ENCODE measurements at places on chromosomes 12 and 14. TPM values are rescaled to one million over a fixed set of nuclear protein-coding genes. Genes with fewer than 3 reads are reported as not detected.
A peak's percentile ranks its signal among the peaks of the same experiment; 100 is the strongest.

The OR4K1 gene
- not detected for total RNA-seq

The B4GALNT3 gene
- total RNA-seq, result 1.1 TPM

The LRFN5 gene
- total RNA-seq, result not detected

The SALL2 gene
- 3.1 TPM for total RNA-seq

The GLIPR1L2 gene
- total RNA-seq, result 2.3 TPM

The NT5DC3 gene
- 5.0 TPM for total RNA-seq

- no peak overlapping the region for H3K4me3 ChIP-seq
- no peak for DNase-seq
- H3K4me1 ChIP-seq, result no peaks in the 10 kb centered on the region
- H3K36me3 ChIP-seq, result no peaks in the 10 kb centered on the region
Observed at GRCh38 chr12:76942267-76942666, 63.4 kb upstream of the CSRP2 start.

DNA sequence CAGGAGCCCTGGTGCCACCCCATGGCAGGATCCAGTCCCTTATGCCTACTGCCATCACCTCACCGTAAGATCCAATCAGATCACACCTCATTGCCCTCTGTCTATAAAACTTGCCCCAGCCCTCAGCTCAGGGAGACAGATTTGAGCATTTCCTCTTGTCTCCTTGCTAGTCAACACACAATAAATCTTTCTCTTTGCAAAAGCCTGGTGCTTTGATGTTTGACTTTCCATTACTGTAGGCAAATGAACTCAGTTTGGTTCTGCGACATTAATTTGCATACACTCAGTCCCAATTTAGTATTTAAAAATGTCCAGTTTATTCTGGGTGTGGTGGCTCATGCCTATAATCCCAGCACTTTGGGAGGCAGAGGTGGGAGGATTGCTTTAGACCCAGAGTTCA, 188.4 kb downstream of the AEBP2 start:
- DNase-seq, result no peak
- H3K36me3 ChIP-seq, result no peaks in the 10 kb centered on the region
- no peaks in the 10 kb centered on the region for H3K4me1 ChIP-seq
- H3K27me3 ChIP-seq, result no peaks in the 10 kb centered on the region
- H3K4me3 ChIP-seq, result no peak overlapping the region

GRCh38 chr12:17283563-17283962, 677.6 kb upstream of the LMO3 start:
- H3K4me3 ChIP-seq, result no peak overlapping the region
- H3K27ac ChIP-seq, result no peak overlapping the region
- H3K4me1 ChIP-seq, result no peaks in the 10 kb centered on the region

DNA sequence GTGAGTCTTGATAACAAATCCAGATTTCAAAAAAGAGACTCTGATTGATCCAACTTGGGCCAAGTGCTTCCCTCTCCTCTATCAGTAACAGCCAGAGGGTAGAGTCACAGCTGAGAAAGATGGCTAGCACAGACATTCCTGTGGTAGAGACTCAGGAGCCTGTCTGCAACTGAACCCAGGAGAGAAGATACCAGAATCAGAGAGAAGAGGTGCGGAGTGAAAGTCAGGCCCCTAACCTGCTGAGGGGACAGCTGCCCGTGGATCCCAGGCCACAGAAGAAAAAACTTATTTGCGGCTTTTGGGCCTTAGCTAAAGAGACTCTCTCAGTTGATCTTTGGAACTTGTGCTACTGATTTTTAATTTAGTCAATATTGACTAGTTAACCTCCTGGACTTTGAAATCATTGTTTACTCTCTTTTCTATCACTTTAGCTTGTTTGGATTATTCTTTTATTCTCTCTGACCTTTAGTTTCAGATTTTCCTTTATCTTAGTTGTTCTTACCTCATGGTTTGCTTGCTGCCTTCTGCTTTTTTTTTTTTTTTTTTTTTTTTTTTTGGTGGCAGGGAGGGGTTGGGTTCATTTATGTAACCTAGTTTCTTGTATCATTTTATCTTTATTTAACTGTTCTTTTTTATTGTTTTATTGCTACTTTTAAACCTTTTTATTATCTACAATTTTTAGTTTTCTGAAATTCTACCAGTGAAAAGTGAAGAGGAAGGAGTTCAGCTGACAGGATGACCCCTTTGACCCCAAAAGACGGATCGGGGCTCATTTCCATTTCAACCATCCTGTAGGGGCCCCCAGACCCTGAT, 154.9 kb upstream of the KRR1 start:
- DNase-seq, result no peak
- no peak overlapping the region for H3K4me3 ChIP-seq
- no peaks in the 10 kb centered on the region for H3K4me1 ChIP-seq
- no peak overlapping the region for H3K27ac ChIP-seq
- H3K27me3 ChIP-seq, result no peaks in the 10 kb centered on the region
- no peaks in the 10 kb centered on the region for H3K36me3 ChIP-seq

DNA sequence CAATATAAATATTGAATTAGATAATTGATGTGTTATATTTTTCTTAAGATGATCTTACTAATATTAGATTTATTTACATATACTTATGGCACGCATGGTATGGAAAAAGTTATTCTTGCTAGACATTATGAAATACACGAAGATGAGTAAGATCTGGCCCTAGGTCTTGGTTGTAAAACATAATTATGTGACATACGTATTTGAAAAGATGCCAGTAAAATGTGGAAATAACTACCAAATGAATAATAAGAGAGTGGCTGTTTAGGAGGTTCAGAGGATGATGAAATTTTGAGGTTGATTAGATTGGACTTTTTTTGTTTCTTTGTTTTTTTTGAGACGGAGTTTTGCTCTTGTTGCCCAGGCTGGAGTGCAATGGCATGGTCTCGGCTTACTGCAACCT, 41.3 kb downstream of the FANCM start:
- H3K27ac ChIP-seq, result no peak overlapping the region
- no peak overlapping the region for H3K4me3 ChIP-seq

- H3K27me3 ChIP-seq, result no peaks in the 10 kb centered on the region
- H3K27ac ChIP-seq, result no peak overlapping the region
- no peak for DNase-seq
- H3K36me3 ChIP-seq, result no peaks in the 10 kb centered on the region
- no peak overlapping the region for H3K4me3 ChIP-seq
Observed at GRCh38 chr14:42185718-42186117, 579.0 kb downstream of the LRFN5 start.

- H3K4me1 ChIP-seq, result no peaks in the 10 kb centered on the region
- no peak for DNase-seq
- no peak overlapping the region for H3K27ac ChIP-seq
- no peak overlapping the region for H3K4me3 ChIP-seq
- no peaks in the 10 kb centered on the region for H3K27me3 ChIP-seq
Observed at GRCh38 chr14:26276757-26277156, 321.1 kb downstream of the NOVA1 start.

DNA sequence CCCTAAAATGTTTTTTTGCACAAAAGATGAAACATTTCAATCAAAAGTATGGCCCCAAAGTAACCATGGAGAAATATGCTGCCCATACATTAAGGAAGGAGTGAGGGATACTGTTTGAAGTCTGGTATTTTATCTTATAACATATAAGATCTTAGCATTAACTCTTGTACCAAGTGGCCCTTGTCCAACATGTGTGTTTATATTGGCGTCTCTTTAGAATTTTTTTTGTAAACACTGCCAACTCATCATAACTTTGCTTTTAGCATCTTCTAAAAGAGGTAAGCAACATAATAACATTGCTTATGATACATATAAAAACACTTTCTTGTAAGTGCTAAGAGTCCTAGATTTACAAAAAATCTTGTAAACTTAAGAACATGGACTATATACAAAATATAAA, 419.7 kb downstream of the ADAMTS20 start:
- no peaks in the 10 kb centered on the region for H3K36me3 ChIP-seq
- no peaks in the 10 kb centered on the region for H3K4me1 ChIP-seq
- DNase-seq, result no peak
- H3K27ac ChIP-seq, result no peak overlapping the region

DNA sequence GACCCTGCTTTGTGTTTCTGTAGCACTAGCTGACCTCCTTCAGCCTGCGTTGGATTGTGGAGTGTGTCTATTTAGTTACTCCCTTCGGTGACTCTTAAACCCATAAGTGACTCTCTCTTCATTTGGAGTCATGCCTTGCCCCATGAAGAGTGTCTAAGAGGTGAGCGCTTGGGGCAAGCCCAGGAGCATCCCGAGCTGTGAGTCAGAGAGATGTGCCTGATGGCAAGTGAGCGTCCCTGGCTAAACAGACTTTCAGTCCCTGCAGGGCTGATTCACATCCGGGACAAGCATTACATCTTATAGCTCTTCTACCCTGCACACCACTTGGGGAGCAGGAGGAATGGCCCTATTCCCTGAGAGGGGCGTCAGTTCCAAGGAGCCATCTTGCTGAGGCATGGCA, 24.3 kb upstream of the ATF1 start:
- H3K4me1 ChIP-seq, result no peaks in the 10 kb centered on the region
- no peaks in the 10 kb centered on the region for H3K27me3 ChIP-seq
- peaks cover 87% of the 10 kb centered on the region for H3K36me3 ChIP-seq
- DNase-seq, result no peak

GRCh38 chr14:77040059-77040740, 11.7 kb upstream of the IRF2BPL start:
- H3K27ac ChIP-seq, result peak overlapping the region; percentile 97
- H3K36me3 ChIP-seq, result no peaks in the 10 kb centered on the region
- peak; percentile 99 for DNase-seq
- no peaks in the 10 kb centered on the region for H3K27me3 ChIP-seq
- H3K4me3 ChIP-seq, result peak overlapping the region; percentile 78

- DNase-seq, result peak; percentile 62
- H3K4me3 ChIP-seq, result peak overlapping the region; percentile 93
- H3K27me3 ChIP-seq, result no peaks in the 10 kb centered on the region
- H3K4me1 ChIP-seq, result peaks cover 59% of the 10 kb centered on the region
- H3K36me3 ChIP-seq, result no peaks in the 10 kb centered on the region
Observed at GRCh38 chr12:8950702-8951478, 1.4 kb upstream of the M6PR start.
